GM13977 (cell line): ENCODE measurements at places on chromosomes 12 and 14.
A peak's percentile ranks its signal among the peaks of the same experiment; 100 is the strongest.

DNA sequence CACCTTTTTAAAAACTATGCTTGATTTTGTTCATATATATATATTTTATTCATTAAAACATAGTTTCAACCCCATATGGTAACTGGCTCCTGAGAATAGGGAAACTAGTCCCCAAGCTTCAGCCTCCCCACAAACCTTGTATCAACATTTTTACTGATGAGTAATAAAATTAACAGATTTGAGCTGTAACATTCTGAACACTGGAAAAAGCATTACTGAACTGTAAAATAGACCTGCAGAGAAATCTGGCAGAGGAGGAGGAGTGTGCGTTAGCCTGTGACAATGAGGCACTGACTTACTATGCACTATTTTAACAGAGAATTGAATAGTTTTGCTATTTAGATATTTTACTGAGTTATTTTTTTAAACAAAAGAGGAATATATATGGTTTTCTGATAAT is 43.1 kb downstream of the FRS2 start:
- DNase-seq, result no peak

DNA sequence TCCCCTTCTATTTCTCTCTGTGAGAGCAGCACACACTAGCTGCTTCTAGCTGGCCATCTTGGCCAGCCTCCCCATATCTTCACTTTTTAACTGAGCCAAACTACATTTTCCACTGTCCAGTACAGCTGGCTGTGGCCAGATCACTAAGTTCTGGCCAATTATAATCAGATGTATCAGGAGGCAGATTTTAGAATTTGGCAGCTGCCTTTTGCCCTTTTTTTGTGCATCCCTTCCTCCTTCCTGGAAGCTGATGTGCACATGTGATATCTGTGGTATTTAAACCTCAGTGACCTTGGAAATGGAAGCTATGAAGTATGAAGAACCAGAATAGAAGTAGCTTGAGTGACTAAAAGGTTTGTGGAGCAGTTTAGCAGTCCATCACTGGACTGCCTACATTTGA is 49.8 kb upstream of the ANO6 start:
- DNase-seq, result no peak

DNA sequence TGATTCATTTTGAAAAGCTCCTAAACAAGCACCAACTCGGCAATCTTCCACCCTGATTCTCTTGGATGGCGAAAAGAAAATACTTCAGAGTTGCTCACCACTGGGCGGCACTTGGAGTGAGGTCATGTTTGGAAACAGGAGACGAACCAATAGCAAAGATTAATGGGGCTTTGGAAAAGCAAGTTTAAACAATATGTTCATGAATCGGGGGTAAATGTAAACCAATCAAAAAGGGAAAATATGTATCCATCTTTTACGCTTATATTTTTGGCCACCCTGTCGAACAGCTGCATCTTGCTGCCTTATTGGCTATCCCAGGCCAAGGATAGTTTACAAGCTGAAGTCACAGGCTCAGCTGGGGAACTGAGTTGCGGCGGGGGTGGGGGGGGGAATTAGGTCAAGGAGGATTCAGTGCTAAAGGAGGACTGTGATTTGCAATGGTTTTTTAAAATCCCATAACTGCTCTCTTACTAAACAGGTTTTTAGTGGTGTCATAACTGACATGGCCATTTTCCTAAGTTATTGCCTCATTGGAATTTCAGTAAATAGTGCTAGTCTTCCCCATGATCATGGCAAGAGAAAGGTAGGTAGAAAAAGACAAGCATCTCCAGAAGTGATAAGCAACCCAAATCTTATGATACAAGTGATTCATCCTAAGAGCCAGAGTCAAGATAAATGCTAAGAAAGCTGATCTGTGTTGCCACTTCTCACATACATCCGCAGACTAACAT is 210.6 kb downstream of the PHLDA1 start:
- DNase-seq, result no peak

GRCh38 chr12:49030119-49030518 is 11.5 kb upstream of the PRKAG1 start:
- DNase-seq, result no peak

DNA sequence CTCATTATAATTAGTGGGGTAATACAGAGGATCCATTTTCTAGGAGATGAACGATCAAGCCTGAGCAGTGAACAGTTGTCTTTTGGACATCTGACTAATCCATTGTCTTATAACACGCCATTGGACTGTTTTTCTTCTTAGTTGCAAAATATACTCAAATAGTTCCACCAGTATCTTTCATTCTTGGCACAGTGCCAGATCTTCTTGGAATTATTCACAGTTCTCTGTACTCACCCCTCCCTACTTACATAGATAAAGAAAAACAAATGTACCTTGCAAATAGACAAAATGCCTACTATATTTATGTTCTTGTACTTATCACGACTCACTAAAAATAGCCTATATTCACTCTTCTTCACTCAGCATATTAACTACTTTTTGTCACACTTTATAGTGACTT is 3.8 kb downstream of the CBLN3 start:
- DNase-seq, result no peak

GRCh38 chr12:70849265-70849960 is 71.1 kb downstream of the PTPRR start:
- peak; percentile 4 for DNase-seq

DNA sequence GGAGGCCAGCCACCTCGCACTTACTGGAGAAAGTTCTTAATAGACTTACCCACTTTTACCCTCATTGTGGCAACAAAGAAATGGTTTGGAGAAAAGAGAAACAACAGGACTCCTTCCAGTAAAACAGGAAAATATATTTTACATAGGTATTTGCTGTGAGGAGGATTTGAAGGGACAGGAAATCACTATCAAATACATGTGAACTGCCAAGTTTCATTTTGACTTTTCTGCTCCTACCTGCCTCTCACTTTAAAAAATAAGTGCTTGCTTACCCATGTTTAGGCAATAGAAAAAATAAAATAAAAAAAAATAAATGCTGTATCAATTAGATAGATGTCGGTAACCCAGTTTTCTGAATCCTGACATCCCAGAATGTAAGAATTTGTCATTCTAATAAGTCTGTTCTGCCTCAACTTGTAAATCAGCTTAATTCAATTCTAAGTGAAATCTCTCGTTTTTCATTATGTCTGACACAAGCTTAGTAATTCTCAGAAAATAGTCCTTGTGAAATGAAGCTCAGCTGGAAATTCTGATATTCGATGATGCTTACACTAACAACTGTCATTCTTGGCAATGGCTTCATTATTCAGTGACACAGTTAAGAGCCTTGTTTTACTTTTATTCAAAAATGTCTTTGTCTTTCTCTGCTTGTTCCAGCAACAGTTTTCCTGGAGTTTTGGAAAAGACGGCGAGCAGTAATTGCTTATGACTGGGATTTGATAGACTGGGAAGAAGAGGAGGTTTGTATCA is 131.3 kb downstream of the SLC5A8 start:
- no peak for DNase-seq

DNA sequence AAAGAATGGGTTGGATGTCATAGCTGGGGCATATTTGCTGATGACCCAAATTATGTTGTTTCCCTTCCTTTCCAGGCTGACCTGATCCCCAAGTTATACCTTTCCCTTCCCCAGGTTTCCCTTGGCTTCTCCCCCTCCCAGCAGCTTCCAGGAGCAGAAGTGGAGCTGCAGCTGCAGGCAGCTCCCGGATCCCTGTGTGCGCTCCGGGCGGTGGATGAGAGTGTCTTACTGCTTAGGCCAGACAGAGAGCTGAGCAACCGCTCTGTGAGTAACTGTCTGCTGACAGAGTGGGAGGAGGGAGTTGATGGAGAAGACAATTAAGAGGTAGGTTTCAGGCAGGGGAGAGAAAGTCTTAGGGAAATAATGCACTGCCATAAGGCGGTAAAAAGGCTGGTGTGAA is 25.0 kb downstream of the A2ML1 start:
- DNase-seq, result no peak

- DNase-seq, result no peak
Measured at GRCh38 chr14:92930737-92931602, 8.0 kb downstream of the CHGA start.

DNA sequence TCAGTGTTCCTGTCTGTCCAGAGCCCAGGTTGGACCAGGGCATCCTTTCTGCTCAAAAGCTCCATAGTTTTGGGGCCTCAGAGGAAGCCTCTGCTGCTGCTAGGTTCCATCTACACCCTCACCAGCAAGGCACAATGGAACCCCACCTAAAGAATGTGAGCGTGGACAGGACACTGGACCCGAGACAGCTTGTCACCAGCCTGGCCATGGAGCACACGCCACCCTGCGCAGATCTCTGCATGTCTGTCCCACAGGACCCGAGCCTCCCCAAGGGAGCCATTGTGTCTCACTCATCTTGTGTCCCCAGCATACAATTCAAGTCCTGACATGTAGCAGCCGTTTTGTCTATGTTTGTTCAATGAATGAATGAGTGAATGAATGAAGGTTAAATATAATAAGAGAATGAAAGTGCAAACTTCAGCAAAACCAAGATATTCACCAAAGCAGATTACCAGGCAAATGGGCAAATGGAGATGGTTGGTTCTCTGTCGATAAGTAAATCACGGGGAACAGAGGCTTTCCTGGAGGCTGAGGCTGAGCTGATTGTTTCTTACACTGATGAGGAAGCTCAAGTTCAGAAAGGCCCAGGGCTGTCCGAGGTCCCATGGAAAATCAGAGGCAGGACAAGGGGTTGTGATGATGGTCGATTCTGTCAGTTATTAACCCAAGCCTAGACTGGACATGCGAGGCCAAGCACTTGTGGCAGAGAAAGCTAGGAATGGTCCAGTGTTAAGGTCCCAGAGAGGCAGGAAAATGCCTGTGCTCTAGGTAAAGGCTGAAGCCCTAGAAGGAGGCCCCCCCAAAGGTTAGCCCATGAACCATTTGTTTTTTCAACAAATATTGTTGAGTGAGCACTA is 27.0 kb downstream of the SERPINA3 start:
- DNase-seq, result no peak

GRCh38 chr12:65667932-65668331 is 156.4 kb upstream of the HMGA2 start:
- no peak for DNase-seq

DNA sequence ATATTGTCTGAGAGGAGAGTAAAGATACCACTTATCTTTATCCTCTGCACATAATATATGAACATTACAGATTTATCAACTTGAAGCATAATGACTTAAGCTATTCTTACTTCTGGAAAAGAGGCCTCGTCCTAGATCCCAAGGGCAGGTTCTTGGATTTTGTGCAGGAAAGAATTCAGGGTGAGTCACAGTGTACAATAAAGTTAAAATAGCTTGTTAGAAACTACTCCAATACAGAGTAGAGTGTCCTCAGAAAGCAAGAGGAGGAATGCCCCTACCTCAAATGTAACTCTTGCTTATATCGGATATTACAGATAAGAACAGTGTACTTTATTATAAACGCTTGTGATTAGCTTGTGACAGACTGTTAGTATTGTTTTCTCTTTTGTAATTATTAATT is 41.9 kb upstream of the ABCC9 start:
- no peak for DNase-seq

DNA sequence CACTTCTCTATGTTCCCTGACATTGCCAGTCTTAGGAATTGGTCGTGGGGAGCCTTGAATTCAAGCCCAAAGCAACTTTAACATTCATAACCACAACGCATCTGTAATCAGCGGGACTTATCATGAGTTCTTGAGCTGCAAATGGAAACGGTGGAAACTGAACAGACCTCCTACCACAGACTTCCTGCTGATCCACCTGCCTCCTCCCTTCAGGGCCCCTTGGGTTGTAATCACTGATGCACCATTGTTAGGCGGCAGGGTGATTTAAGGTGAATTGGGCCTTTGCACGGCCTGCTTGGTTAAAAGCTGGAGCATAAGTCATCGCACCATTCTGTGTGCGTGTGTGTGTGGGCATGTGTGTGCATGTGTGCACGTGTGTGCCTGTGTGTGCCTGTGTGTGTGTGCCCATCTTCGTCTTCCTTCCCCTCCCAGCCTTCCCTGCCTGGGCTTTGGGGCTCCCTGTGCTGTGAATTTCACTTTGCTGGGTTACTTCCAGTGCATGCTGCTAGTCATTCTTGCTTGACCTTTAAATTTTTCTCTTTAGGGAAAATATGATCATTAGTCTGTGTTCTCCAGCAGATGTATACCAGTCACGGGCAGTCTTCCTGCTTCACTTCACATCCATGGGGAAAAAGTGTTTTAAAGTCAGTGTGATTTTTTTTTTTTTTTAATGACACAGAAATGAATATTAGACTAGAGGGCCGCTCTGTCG is 29.1 kb downstream of the CHST11 start:
- DNase-seq, result no peak

DNA sequence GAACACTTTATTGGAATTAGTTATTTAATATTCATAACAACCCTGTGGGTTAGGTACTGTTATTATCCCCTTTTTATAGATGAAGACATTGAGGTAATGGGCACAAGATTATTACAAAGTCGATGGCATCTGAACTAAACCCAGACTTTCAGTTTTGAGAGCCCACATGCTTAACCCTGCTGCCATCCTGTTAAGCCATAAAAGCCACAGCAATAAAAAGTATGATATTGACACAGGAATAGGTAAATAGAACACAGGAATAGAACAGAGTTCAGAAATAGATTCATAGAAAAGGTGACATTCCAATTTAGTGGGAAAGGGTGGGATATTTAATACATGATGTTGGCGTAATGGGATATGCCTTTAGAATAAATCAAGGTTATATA is 119.8 kb downstream of the SLC38A1 start:
- DNase-seq, result no peak

DNA sequence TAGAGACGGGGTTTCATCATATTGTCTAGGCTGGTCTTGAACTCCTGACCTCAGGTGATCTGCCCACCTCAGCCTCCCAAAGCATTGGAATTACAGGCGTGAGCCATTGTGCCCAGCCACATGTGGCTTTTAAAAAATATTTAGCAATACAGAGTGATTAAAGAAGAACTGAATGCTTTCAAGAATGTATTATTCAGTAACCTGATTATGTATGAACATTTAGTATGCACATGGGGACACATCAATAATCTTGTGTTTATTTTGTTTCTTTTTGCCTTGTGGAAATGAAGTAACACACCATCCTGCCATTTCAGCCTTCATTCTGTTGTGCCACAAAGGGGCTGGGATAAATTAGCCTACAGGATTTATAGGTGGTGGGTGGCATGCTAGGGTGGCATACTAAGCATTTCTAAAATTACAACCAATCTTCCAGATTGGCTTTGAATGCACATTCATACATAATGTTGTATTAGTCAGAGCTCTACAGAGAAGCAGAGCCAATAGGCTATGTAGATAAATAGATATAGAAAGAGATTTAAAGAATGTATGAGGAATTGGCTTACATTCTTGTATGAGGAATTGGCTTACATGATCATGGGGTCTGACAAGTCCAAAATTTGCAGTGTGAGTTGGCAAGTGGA is 25.5 kb upstream of the TXNRD1 start:
- no peak for DNase-seq

- no peak for DNase-seq
Measured at GRCh38 chr14:65709576-65709975, 297.0 kb downstream of the FUT8 start.

DNA sequence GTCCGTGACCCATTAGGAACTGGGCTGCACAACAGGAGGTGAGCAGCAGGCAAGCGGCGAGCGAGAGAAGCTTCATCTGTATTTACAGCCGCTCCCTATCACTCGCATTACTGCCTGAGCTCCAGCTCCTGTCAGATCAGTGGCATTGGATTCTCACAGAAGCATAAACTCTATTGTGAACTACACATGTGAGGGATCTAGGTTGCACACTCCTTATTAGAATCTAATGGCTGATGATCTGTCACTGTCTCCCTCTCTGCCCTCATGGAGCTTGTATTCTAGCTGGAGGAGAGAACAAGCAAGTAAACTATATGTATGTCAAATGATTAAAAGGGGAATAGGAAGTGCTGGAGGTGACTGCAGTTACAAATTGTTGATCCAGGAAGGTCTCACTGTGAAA is 479.1 kb downstream of the EGLN3 start:
- no peak for DNase-seq
